ENCODE measurements at places on chromosomes 2 and 18.

GRCh38 chr2:28403370-28403956 is 10.8 kb downstream of the FOSL2 start:
- DNase-seq: no peak

- no peak for DNase-seq
Measured at GRCh38 chr2:133642791-133643191, 74.5 kb upstream of the NCKAP5 start.

- DNase-seq: no peak
Measured at GRCh38 chr2:173708806-173709205, 256.4 kb downstream of the SP3 start.

- no peak for DNase-seq
Measured at GRCh38 chr2:57698935-57699449, 347.6 kb upstream of the VRK2 start.

DNA sequence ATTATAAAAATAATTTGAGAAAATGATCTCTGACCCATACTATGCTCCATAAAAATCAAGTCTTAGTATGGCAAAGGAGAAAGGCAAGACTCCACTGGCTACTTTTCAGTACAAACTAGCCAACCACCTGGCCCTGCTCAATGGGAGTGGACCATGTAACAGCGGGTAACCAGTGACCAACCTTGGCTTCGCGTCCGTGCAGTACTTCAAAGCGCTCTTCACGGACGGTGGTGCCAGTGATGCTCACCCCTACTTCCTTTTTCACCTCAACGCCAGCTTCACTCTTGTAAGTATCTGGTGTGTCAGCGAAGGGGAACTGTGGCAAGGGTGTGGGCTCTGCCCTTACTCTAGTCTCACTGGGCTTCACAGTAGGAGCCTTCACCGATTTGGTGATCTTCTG is 23.3 kb downstream of the TTN start:
- no peak for DNase-seq

GRCh38 chr2:127175751-127176354 is 44.2 kb downstream of the CYP27C1 start:
- DNase-seq: no peak

- no peak for DNase-seq
Measured at GRCh38 chr18:23703987-23704384, 14.7 kb downstream of the LAMA3 start.

DNA sequence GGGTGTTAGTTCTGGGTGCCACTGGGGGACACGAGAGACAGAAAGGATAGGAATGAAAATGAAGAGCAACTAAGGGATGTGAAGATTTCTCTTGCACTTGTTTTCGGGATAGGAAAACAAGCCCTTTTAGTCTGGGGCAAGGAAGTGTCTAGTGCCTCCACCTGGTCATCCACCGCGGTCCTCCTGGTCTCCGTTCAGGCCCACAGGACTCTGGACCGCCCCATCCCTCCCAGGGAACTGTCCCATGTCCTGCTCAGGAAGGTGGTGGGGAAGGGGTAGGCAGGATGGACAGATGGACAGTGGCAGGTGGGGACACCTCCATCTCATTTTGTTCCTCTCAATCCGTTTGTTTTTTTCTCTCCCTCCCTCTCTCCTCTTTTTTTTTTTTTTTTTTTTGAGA is 45.9 kb downstream of the AGAP1 start:
- DNase-seq: no peak

DNA sequence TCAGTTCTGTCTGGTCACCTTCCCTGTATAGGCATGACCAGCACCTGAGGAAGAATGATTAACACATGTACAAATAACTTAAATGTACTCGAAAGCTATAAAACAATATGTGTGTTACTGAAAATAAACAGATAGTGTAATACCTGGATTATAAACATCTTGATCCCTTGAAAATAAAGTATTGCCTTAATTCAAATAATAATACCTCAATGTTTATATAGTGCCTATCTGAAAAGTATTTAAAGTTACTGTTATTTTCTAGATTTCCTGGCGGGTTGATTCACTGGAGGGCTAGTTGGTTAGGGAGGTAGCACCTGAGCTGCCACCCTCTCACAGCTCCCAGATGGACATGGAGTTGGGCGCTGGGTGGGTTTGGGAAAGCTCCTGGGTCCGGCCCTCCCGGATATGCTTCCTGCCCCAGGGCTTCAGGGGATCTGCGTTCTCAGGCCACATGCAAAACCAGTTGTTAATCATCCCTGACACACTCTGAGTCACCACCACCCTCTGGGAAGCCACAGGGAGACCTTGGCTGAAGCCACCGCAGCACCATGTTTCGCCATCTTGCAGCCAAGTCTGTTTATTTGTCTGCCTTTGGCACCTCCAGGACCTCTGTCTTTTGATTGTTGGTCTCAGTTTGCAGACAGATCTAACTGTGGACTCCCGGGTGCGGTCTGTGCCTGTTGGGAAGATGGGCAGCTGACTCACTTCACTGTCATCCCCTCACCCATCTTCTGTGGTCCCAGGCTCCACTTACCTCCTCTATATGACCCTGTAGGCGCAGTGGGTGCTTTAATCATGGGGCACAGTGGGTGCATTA is 35.3 kb downstream of the RAB31 start:
- no peak for DNase-seq

- DNase-seq: no peak
Measured at GRCh38 chr2:235614176-235614860, 120.5 kb downstream of the AGAP1 start.

DNA sequence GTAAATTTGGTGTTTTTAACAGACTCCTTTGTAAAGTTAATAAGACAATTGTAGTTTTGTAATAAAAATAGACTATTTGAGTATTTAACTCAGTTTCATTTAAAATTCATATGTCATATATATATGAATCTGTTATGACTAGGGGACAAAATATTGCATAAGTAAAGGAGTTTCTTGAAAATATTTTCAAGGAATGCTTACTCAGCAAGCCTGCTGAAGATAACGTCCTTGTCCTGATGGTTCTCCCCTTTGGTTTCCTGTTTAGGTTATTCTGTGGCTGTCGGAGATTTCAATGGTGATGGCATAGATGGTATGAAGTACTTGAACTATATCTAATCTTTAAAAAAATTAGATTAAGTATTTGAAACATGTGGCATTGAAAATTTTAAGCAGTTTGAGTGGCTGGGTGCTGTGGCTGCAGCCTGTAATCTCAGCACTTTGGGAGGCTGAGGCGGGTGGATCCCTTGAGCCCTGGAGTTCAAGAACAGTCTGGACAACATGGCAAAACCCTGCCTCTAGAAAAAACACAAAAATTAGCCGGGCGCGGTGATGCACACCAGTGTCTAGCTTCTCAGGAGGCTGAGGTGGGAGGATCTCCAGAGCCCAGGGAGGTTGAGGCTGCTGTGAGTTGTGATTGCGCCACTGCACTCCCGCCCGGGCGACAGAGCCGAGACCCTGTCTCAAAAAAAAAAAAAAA is 47.1 kb downstream of the ITGAV start:
- no peak for DNase-seq

DNA sequence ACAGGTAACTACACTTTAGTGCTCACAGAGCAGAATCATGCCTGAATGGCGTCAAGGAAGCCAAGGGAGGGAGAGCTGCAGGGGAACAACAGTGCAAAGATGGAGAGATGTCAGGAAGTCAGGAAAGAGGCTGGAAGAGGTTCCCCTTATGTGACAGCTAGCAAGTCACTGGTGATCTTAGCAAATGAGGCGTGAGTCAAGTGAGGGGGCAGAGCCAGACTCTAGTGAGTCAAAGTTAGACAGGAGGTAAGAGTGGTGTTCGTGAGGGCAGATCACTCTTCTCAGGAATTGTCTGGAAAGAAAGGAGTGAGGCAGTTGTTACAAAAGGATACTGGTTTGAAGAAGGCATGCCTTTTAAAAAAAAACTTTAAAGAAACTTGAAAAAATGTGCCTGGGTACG is 87.1 kb downstream of the MEP1B start:
- DNase-seq: no peak

GRCh38 chr2:183998797-183999190 is 599.5 kb upstream of the ZNF804A start:
- DNase-seq: no peak

DNA sequence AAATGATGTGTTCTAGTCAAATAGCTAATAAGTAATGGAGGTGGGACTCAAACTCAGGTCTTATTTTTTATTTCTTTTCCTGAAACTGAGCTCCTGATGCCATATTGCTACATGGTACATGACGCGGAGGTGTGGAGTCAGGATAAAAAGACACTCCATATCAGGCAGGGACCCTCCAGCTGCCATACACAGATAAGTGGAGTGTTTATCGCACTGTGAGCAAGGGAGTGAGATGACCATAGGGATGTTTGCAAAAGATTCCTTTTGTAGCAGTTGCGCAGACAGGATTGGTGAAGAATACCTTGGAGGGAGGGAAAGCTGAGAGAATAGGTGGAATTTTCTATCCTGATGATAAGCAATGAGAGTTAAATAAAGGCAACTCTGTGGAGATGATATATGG is 657.2 kb downstream of the RNF144A start:
- DNase-seq: no peak

Measured in NCI-H187 treated with DMSO at 0.1 percent for 48 hours (cell line).